ENCODE measurements at places on chromosomes 6 and 20. TPM values are rescaled to one million over a fixed set of nuclear protein-coding genes. Genes with fewer than 3 reads are reported as not detected.

Gene SUMO4
- 0.11 TPM for polyA plus RNA-seq

Gene MCCD1
- polyA plus RNA-seq: not detected

Gene SCUBE3
- polyA plus RNA-seq: 0.02 TPM

Gene MSH5
- 4.5 TPM for polyA plus RNA-seq

GRCh38 chr6:42163981-42164380 is 9.2 kb upstream of the GUCA1A start:
- no peak for DNase-seq

Data from lung (tissue), 17 donors.